ENCODE measurements at places on chromosomes 6 and 20. TPM values are rescaled to one million over a fixed set of nuclear protein-coding genes. Genes with fewer than 3 reads are reported as not detected.

The SEMG2 gene
- polyA plus RNA-seq = not detected

The WFDC10B gene
- not detected for polyA plus RNA-seq

DNA sequence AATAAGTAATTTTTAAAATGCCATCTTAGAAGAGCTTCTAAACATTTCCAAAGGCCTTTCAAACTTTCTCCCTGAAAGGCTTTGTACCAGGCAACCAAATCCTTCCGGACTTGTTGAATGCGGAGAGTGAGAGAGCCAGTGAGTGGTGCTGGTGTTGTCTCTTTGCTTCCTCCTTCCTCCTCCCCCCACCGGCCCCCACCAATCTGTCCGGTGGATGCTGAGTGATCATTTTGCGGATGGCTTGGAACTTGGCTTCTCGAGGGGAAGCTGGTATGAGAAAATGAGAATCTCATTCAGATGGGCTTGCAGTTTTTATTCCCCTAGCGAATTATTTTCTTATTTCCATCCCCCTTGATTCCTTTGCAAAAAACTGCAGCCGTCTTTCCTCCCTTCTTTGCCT, 97.3 kb downstream of the ANKRD60 start:
- DNase-seq = no peak

GRCh38 chr6:128507337-128508310, 12.8 kb downstream of the PTPRK start:
- no peak for DNase-seq

GRCh38 chr6:155223646-155224451, 40.0 kb upstream of the CLDN20 start:
- no peak for DNase-seq

DNA sequence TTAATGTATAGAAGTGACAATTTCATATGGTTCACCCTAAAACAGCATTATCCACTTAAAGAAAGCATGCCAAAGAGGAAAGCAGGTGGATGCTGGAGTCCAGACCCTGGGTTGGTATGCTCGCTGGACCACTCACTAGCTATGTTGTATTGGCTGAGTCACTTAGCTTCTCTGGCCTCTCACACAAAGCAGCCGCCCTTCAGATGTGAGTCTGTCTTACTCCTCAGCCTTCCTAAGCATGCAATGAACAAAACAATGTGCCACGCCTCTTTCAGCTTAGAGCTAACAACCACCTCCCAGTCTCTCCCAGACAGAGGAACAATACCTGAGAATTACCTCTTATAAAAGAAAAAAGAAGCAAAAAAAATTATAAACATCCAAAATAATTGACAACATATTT, 29.4 kb downstream of the SIM1 start:
- no peak for DNase-seq

GRCh38 chr20:18360635-18361034, 72.3 kb downstream of the ZNF133 start:
- no peak for DNase-seq

All from K562 (cell line).